Hematopoietic multipotent progenitor cell treated with erythropoietin and hydrocortisone succinate and interleukin-3 and kit ligand, for 17 days (in vitro differentiated cells): ENCODE measurements at places on chromosomes 1 and 21.

DNA sequence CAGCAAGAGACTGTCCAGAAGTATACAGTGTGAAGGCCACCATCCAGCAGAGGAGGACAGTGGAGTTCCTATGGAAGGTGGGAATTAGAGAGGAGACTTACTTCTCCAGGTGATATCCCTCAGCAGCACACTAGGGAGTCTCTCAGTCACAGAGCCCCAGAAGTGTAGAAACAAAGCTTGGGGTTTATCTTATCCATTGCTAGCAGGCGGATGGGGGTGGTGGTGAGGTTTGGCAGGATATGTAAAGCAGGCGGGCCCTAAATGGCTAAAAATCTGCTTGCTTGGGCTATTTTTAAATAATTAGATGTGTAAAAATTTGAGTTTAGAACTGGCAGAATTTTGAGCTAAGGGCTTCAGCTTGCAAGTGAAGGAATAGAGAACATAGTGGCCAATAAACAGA, 50.1 kb upstream of the RGS18 start:
- DNase-seq: no peak

- DNase-seq: no peak
Observed at GRCh38 chr1:69086148-69086547, 481.6 kb upstream of the LRRC7 start.

DNA sequence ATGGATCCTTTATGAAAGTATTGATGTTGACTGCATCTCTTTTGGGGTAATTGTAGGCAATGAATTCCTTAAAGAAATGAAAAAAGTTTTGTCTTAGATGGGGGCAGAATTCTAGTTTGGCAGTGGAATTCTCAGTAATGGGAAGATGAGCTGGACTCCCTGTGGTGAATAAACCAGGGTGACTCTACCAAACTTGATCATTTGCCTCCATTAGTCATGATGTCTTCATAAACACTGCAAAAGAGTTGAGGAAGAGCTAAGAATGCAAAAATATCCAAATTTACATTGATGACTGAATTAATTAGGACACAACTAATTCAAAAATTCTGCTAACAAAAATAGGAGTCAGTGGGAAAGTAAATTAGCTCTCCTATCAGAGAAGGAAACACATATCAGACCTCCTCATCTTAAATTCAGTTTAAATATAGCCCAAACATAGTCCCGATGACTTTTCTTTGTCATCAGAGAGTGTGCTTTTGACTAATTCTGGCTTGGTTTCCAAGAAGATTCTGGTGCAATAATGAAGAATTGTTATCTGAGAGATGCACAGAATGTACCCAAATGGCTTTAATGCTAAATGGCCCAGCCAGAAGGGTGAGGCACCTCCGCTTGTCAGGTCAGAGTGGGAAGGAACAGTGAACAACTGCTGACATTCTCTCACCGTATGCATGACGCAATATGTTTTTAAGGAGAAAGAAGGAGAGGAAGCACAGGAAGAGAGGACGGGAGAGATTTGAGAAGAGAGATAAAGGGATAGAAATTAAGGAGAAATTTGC, 525.1 kb downstream of the LMO4 start:
- no peak for DNase-seq

- DNase-seq: no peak
Observed at GRCh38 chr21:38938343-38938742, 132.6 kb downstream of the ETS2 start.

GRCh38 chr1:150165622-150166612, 16.2 kb downstream of the PLEKHO1 start:
- DNase-seq: no peak

GRCh38 chr1:11885916-11886315, 27.2 kb upstream of the NPPB start:
- no peak for DNase-seq

DNA sequence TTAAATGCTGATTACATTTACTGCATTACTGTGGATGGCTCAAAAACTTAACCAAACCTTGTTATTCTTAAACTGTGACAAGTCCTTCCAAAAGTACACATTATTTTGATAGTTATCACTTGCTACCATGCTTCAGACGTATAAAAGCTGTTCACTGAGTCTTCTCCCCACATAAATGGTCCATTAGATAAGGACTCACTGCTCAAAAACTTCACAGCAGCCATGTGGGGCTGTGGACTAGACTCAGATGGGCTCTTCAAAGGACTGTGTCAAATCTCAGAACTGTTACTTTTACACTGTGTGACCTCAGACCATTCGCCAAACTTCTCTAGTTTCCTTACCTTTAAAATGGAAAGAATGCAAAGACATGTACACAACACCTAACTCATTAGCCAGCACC, 11.6 kb downstream of the SCAF4 start:
- peak; percentile 54 for DNase-seq

DNA sequence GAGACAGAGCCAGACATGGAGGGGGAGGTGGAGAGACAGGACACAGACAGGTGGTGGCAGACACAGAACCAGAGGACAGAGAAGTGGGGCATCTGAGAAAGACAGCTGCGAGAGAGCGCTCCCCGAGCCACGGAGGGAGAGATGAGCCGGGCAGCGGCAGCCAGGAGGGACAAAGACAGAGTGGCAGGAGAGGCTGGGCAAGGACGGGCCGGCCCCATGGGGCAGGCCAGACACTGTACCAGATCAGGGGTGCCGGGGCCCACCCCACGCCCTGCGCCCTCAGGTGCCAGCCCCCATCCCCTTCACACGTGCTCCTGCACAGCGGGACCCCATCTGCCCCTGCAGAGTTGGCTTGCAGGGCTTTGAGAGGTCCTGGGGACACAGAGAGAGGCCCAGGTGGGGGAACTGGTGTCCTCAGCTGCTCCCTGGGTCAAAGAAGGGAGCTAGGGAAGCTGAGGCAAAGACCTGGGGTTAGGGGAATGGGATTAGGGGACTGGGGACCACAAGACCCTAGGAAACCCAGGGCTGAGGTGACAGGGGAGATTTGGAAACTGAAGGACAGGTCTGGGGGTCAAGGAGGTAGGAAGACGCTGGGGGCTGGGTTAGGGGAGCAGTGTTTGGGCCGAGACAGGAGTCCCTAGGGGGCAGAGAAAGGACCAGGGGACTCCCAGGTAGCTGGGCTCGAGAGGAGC, 643 bp downstream of the FNDC5 start:
- DNase-seq: no peak

GRCh38 chr1:91831132-91831930, 54.6 kb downstream of the TGFBR3 start:
- DNase-seq: no peak

DNA sequence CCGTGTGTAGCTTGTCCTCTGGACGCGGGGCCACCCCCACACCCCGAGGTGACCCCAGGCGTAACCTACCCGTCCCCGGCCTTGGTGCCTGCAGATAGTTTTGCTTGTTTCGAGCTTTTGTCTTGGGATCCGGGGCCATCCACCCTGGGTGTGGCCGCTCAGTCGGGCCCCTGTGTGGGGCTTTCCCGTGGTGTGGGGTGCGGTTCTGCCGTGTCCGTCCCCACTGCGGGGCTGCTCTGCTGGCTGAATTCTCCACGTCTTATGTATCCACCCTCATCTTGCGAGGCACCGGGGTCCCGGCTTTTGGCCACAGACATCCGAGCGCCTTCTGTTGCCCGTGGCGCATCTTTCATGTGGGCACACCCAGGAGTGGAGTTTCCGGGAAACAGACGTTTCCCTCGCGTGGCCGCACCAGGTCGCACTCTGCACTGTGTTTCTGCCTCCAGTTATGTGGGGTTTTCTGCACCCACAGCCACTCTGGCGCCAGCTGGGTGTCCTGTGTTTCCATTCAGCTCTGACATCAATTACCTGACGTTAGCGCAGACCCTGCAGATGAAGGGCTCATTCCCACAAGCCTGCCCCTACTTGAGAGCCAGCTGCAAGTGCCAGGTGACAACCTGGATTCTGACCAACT, 64.9 kb downstream of the PRKCZ start:
- DNase-seq: no peak

DNA sequence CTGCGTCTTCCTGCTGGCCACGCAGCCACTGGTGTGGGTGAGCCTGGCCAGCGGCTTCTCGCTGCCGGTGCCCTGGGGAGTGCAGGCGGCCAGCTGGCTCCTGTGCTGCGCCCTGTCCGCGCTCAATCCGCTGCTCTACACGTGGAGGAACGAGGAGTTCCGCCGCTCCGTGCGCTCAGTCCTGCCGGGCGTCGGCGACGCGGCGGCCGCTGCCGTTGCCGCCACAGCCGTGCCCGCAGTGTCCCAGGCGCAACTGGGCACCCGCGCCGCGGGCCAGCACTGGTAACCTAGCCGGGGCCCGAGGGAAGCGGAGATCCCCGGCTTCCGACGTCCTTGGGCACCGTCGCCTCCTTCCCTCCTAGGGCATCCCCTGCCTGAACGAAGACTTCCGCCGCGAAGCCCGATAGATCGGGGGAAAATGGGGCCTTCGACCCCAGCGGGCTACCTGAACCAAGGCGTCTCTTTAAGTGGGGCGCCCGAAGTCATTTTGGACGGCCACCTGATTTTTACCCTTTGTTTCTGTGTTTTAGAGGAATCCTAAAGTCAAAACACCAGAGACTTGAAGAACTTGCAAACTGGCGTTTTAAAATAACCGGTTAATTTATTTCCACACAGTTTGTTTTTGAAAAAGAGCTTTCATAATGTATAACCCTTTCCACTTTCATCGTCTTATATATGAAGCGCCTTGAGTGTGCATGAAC, 2.0 kb downstream of the GPR88 start:
- no peak for DNase-seq

- no peak for DNase-seq
Observed at GRCh38 chr1:27951396-27951795, 8.4 kb upstream of the XKR8 start.

DNA sequence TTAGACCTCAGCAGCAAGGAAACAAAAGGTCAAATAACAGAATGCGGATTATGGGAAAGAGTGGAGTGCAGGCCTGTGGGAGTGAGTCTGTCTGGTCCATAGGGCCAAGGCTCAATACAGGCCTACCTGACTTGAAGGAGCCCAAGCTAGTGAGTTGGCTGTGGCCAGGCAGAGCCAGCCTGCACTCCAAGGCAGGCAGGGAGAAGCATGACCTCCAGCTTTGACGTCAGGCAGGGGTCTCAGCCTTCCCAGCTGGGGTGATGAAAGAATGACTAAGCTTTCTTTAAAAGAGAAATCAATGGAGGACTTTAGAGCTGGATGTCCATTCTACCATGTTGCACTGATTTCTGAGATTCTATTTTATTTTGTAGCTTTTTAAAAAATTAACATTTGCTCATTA, 62.8 kb downstream of the RHOU start:
- no peak for DNase-seq

DNA sequence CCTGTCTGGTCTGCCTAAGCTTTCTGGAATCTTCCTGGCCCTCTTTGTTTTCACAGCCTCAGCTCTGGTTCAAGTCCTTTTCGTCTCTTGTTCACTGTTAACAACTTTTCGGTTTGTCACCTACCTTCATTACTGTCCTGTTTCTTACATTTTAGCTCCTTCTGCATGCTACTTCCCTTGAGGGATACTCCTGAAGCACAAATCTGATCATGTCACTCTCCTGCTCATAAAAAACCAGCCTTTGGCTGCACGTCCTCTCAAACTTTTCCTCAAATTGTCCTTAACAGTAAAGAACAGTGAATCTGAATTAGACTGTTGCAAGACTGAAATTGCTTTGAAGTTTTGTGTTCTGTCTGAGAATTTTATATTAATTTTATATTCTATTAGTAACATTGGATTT, 3.3 kb downstream of the RAVER2 start:
- DNase-seq: no peak

DNA sequence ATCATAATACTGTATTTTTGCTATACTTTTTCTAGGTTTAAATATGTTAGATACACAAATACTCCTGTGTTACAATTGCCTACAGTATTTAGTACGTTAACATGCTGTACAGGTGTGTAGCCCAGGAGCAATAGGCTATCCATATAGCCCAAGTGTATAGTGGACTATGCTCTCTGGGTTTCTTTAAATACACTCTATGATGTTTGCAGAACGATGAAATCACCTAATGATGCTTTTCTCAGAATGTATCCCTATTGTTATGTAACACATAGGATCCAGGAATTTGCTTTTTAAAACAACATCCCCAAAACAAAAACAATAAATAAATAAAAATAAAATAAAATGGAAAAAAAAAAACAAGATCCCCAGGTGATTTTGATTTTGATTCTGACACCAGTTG, 18.1 kb upstream of the RBM15 start:
- DNase-seq: no peak

GRCh38 chr1:160745551-160745950, 6.5 kb downstream of the SLAMF7 start:
- no peak for DNase-seq

- no peak for DNase-seq
Observed at GRCh38 chr1:26900815-26901511, 696 bp upstream of the GPATCH3 start.

- no peak for DNase-seq
Observed at GRCh38 chr1:169858467-169858866, 35.2 kb downstream of the SCYL3 start.

DNA sequence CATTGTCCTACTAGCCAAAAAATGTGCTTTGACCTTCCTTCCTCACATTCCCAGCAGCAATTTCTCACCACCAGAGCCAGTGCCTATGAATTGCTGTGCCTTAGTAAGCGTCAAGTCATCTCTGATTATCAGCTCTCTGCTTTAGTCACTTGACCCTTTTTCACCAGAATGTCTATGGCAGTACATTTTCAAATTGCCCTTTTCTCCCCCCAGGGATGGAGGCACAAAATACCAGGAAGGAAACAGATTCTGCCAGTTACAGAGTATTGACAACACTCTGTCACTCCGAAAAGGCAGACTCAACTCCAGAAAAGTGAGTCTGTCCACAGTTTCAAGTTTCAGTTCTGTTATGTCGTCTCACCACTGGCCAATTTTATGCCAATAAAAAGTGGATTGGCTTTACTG, 167.4 kb downstream of the TNFSF18 start:
- no peak for DNase-seq

DNA sequence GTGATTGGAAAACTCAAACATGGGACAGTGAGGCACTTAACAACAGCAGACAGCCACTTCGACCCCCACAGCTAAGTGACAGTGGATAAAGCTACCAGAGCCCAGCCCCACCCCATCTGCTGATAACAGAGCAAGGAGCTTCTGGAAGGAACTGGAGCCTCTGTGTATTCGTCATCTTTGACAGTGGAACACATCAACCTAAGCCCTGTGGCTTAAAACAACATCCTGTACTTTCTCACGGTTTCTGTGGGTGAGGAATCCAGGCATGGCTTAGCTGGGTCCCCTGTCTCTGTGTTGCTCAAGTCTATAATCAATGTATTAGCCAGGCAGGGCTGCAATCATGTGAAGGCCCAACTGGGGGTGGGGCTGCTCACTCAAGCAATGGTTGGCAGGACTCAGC, 18.4 kb upstream of the SIPA1L2 start:
- no peak for DNase-seq

GRCh38 chr1:207328908-207329440, 7.5 kb downstream of the CD55 start:
- no peak for DNase-seq

- no peak for DNase-seq
Observed at GRCh38 chr1:243496187-243496646, 240.4 kb downstream of the SDCCAG8 start.
